ENCODE measurements at places on chromosomes 16 and 17.

GRCh38 chr17:65515512-65515911, 45.9 kb downstream of the AXIN2 start:
- no peak for DNase-seq

DNA sequence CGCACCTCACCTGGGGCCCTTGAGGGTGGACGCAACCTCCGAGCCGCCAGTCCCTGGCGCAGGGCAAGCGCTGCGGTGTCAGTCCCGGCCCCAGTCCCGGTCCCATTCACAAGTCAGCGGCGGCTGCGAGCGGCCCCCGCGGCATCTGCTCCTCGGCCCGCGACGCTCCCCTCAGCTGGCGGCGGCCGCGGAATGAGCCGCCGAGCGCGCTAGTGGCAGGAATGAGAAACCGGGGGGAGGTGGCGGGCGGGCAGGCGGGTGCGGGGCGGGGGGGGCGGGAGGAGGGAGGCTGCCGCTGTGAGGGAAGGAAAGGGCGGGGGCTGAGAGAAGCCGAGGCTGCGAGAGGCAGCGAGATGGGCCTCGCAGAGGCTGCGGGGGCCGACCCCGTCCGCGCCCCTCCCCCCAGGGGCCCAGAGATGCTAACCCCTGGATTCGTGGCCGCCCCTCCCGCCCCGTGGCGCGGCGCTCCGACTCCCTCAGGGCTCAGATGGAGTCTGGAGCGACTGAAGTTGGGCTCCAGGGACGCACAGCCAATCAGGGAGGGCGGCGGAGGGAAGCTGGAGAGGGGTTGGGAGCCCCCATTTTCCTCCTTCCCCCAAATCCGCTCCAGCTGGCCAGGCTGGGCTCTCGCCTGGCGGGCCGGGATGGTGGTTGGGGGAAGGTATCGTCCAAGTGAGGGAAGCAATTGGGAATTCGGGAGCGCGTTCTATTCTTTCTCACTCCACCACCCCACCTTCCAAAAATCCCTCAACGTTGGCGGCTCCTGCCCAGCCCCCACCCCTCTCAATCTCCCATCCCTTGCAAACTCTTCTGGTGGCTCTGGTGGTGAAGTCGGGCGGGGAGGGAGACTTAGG, at the start of gene CDH11:
Gene CDH11 (minus strand): TSS at position 194 of the 854 bp plus-strand sequence. CDS start 117,194 bp downstream, outside the sequence.
- no peak for DNase-seq

DNA sequence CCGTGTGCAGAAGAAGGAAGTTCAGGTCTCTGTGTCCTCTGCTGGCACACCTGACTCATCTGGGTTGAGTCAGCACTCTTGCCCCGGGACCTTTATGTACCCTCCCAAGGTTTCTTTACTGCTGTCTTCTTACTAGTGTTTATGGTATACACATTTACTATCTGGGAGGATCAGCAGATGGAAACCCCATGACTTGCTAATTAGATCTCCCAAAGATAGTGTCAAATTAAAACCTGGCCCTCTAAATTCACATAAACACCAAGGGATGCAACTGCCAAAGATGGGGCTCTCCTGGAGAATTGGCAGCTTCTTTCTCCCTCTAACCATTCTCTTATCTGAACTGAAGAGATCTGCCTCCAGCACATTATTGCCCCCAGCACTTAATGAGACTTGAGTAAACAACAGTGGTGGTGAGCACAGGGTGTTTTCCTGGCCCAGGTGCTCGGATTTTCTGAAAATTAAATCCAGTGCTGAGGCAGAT, 718.1 kb upstream of the SOX9 start:
- no peak for DNase-seq

GRCh38 chr16:88680554-88681083, 5.7 kb downstream of the SNAI3 start:
- no peak for DNase-seq

DNA sequence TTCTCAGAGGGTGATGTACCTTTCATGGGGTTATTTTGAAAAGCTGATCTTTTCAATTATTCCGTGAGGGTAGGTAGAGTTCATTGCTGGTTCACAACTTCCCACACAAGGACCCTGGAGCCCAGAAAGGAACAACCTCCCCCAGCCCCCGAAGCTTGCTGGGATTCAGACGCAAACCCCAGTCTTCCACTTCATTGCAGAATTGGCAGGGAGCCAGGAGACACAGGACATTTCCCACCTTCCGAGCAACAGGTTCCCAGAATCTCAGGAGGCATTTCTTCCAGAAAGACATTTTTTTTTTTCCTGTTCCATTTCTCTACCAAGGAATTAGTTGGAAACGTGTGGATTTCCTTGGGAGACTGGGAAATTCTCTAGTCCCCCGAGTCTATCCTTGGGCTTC, 106.1 kb downstream of the GP2 start:
- no peak for DNase-seq

DNA sequence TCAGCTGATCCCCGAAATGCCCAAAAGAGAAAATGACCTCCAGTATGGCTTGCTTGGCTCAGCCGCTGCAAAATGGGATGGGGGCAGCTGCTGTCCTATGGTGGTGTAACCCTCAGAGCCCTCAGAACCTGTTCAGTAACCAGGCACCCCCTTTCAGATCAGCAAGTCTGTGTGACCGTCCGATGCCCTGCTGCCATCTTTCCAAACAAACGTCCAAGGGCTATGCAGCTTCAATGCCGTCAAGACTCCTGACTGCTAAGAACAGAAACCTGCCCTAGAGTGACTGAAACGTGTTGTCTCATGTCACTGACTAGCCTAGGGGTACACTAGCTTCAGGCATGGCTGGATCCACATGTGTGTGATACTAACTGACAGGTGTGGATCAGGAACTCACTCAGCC, 70.4 kb downstream of the GNAO1 start:
- no peak for DNase-seq

DNA sequence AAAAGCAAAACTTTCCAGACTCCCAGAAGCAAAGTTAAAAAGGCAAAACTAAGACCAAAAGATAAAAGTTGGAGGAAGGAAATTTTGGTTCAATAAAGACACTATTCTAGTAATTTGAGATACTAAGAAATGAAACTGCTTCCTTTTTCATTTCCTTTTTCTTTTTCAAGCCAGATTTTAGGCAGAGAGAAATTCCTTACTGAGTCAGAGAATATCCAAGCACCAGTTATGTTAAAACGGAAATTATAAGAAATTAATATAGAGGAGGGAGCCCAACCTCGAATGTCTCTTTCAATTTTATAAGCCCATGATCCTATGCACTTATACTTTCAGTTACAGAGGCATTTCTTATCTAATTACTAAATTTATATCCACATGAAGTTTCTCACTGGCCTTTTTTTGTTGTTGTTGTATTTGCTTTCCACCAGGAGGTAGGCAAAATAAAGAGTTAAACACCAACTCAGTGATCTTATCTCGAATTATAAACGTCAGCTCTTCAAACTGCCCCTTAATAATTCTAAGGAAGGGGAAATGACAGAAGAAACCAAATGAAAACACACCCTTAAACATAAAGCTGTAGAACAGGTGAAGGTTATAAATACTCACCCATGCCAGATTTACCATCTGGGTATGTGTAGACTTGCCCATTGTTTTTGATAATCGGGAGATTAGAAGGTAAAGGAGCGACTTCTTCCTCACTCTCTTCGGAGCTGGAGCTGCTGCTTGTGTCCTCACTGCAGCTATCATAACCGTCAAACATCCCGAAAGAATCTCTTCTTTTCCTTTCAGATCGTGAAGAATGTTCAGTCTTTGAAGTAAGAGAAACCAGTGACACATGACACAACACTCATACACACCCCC, 35.2 kb downstream of the MBTD1 start:
- no peak for DNase-seq

- no peak for DNase-seq
These were observed 806.5 kb upstream of the GOT2 start for GRCh38 chr16:59540621-59541020.

GRCh38 chr17:64706224-64707049, 44.3 kb upstream of the SMURF2 start:
- no peak for DNase-seq

DNA sequence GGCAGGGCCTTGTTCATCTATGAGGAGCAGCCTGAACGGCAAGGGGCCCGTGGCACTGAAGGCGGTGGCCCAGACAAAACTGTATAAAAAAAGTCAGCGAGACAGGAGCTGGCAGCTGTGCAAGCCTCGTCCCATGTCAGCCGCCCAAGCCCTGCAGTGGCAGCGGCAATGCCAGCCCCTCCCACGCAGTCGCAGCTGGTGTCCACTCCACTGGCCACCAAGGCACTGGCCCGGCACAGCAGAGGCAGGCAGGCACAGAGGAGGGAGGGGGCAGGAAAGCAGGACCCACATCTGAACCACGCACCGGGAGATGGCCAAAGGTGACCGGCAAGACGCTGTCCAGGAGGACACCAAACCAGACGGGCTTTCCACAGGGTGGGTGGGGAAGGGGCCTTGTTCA, 15.9 kb upstream of the C16orf95 start:
- DNase-seq = no peak

GRCh38 chr17:44235583-44235936, 16.1 kb upstream of the UBTF start:
- no peak for DNase-seq

DNA sequence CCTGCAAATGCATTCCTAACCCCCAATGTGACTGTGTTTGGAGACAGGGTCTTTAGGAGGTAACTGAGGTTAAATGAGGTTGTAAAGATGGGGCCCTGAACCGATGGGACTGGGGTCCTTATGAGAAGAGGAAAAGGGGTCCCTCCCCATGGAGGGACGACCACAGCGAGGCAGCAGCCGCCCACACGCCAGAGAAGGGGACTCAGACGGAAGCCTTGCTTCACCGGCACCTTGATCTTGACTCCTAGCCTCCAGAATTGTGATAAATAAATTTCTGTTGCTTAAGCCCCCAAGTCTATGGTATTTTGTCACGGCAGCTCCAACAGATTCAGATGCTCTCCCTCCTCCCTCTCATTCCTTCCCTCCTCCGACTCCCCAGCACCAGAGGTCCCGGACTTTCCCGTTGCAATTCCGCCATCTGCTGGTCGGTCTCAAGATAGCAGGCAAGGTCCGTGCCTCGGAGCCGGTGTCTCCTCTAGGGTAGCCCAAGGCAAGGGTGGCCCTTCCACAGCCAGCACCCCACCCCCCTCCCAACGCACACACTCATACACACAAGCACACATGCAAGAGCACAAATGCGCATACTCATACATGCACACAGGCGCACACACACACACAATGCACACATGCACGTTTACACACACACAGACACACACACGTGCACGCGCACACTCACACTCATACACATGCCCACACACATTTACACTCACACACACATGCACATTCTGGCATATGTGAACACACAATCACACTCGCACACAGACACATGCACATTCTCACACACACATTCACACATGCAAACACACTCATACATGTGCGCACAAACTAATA, 23.1 kb upstream of the C16orf78 start:
- peak; percentile 15 for DNase-seq

DNA sequence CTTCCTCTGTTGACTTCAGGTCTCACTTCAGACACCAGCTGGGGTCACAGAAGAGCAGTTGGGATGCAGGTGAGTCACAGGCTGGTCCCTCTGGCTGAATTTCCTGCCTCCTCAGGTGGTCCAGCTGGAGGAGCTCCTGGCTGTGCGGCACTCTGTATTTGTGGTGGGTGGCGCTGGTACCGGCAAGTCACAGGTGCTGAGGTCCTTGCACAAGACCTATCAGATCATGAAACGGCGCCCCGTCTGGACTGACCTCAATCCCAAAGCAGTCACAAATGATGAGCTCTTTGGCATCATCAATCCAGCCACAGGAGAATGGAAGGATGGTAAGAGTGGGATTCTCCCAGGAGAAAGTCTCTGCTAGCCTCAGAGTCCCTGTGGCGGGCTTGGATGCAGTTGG, 149.2 kb downstream of the DNAH9 start:
- DNase-seq = no peak

GRCh38 chr17:61203671-61204131, 195.9 kb upstream of the TBX2 start:
- DNase-seq = no peak

DNA sequence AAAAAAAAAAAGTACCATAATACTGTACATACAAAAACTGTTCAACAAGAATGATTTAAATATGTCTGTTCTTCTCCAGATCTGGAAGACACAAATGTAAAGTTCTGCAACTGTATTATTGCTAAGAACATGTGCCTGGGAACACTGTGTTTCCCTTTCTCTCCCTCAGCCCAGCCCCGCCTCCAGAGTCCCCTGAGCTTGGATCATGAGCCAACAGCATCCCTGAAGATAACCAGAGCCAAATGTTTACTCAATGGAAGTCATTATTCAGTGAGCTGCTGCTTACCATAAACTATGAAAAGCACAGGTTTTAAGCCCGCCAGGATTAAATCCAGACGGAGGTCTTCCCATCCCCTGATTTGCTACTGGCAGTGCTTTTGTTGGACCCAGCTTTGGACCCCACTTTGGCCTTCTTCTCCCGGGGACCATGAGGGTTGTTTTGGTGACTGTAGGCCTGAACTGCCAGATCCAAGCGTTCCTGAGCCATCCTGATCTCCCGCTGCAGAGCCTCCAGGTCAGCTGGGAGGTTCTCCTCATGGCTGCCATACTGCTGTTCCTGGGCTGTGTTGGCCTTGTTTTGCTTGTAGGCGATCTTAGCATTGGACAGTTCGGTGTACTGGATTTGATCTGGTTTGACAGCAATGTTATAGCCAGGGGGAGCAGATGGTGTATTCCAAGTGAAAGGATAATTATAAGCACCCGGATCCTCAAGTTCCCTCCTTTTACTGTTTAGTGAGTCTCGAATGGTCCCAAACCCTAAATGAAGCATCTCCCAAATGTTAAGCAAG, 25.6 kb downstream of the GJC1 start:
- no peak for DNase-seq

- DNase-seq = no peak
These were observed 81.4 kb downstream of the XYLT1 start for GRCh38 chr16:17389384-17389783.

GRCh38 chr16:75027520-75028300, 28.9 kb downstream of the ZNRF1 start:
- DNase-seq = no peak

- no peak for DNase-seq
These were observed 11.9 kb downstream of the LGALS3BP start for GRCh38 chr17:78967782-78968362.

- DNase-seq = no peak
These were observed 57.0 kb downstream of the CCDC57 start for GRCh38 chr17:82155606-82156005.

DNA sequence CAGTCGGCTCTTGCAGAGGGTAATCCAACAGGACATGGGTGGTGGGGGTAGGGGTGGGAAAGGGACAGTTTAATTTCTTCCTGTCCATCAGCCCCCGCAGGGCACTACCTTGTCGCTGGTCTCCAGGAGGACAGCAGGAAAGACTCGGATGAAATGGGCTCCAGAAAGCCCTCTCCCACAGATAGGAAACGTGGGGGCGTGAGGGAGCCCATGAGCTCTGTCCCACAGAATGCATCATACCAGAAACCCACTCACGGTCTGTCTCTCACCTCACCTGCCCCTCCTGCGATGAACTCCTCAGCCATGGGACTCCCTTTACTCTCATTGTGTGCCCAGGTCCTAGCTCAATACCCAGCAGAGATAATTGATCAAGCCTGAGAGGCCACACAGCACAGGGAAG, 240.1 kb downstream of the GSG1L start:
- no peak for DNase-seq

DNA sequence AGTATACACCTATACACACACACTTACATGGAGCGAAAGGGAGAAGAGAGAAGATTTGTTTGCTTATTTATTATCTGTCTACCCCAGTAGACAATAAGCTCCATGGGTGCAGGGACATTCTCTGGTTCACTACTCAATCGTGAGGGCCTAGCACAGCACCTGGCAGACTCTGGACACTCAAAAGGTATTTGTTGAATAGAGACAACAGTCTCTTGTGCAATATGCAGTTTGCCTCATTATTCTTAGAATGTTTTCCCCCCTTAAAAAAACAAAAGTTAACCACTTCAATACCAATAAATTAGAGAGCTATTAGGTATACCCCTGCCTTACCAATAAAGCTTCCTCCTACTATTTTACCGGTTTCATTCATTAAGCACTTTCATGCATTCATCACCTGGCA, 2.0 kb downstream of the AKAP10 start:
- no peak for DNase-seq
